Activated CD4-positive, alpha-beta T cell treated with anti-CD3 and anti-CD28 coated beads, Interleukin-2, amount 50 U/mL, for 4 hours (primary cell): ENCODE measurements at places on chromosomes 5 and 9.

- DNase-seq: no peak
Observed at GRCh38 chr9:16704116-16705110, 166.1 kb downstream of the BNC2 start.

GRCh38 chr5:142445266-142445665 is 120.4 kb upstream of the SPRY4 start:
- DNase-seq: no peak

DNA sequence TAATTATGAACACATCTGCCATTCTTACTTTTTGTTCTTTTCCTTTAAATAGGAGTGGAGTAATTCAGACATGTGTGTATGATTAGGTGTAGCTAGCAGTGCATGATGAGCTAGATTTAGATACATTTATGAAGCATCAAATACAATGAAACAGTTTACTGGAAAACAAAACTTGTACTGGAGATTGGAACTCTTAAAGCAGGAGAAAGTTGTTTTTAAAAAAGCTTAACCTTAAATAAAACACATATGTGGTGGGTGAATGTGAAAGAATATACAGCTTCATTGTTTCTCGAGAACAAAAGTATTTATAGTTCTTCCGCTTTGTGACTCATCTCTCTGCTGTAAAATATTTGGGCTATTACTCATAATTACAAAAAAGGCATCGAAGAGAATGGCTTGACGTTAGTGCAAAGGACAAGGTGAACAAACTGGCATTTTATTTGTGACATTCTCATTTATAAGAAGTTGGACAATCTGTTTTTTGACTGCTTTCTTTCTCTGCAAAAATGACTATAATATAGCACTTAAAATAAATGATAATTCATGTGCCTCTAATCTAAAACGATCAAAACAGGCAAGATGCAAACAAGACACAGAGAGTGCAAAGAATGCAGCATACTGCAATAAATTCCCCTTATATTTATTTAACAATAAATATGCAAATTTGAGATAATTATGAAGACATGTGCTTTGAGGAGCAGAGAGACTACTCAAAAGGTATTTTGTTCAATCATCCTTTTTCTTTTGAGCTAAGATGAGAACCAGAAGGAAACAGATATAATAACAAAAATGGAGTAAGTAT is 478.8 kb downstream of the CETN3 start:
- DNase-seq: no peak

DNA sequence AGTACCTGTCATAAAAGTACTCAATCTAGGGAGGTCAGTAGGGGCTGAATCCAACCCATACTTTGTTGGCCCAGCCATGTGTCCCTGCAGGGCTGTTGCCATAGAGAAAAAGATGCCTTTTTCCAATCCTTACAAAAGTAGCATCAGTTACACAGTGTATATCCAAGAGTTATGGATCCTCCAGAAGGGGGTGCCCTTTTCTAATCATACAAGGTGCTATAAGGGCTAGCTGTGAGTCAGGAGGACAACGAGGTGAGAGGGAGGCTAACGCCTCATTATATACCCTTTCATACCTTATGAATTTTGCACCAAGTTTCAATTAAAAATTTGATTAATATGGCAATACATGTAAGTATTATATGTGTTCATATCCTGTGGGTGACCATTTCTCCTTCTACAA is 4.8 kb downstream of the KIAA0825 start:
- DNase-seq: no peak

DNA sequence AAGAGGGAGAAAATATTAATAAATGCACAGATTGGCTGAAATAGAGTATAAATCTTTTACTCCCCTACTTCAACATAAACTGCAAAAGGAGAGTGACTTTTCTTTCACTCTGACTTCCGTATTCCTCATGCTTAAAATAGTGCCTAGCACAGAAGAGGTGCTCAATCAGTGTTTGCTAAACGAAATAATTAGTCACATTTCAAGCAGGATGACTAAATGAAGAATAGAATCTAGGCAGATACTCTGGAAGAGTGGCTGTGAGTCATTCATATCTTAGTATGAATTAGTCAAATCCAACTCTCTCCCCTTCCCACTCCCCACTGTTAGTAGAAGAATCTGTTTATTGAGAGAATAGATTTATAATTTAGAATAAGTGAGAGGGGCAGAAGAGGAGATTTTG is 4.8 kb downstream of the CD274 start:
- DNase-seq: no peak

DNA sequence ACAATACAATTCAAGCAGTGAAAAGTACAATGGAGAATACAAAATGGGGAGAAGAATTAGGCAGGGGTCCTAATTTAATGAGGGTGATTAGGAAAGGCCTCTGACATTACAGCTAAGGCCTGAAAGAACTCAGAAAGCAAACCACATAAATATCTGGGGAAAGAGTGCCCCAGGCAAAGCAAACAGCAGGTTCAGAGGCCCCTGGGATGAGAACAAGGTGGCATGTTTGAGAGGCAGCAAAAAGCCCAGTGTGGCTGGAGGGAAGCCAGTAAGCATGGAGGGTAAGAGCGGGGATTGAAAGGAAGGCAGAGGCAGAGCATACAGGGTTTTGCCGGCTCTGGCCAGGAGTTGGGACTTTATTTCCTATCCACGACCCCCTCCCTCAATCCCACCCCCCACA is 33.4 kb upstream of the VDAC1 start:
- no peak for DNase-seq

DNA sequence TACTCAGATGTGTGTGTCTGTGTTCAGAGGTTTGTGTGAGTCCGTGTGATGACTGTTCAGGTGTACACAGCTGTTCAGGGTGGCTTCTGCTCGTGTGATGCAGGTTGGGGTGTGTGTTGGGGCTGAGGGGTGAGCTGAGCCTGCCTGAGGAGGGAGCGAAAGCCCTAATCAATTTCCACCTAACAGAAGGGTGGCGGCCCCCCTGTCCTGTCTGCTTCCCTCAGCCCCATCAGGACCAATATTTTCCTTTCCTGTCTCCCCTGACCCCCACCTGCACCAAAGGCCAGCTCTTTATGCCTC is 30.2 kb downstream of the LHX2 start:
- DNase-seq: no peak

GRCh38 chr9:89961616-89962341 is 357.0 kb downstream of the GADD45G start:
- no peak for DNase-seq

DNA sequence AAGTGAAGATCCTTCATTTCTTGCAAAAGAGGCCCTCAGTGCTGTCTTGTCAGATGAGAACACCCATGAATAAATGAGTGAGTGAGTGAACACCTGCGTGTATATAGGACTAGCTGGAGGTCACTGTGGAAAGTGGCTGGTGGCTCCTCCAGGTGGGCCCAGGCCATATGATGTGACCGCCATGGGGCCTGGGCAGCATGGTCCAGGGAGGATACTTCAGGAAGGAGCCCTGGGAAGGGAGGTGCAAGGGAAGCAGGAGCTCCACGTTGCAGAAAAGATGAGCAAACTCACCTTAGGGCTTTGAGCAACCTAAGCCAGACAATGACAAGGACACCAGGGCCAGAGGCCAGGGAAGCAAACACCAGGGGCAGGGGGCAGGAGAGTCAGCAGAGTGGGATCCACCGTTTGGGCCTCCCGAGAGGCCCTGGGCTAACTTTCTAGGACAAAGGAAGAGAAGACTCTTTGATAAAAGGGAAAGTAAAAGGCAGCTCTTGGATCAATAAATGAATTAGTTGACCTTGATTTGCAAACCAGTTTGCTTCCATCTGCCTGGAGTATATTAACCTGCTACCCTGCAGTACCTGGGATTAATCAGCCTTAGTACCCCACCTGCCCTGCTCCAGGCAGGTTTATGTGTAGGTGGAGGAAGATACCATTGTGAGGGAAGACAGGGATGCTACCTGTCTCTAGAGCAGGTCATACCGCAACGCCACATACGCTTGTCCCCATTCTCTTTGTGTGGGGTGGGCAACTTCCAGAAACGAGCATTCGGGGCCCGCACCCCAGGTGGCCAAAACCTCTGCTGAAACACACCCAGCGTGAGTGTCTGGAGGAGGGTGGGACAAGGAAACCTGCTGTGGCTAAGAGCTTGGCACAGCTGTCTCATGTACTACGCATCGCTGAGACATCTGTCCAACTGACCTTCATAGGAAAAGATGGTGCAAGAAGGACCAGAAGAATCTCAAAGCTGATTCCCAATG is 51.4 kb upstream of the OLFM1 start:
- DNase-seq: no peak

DNA sequence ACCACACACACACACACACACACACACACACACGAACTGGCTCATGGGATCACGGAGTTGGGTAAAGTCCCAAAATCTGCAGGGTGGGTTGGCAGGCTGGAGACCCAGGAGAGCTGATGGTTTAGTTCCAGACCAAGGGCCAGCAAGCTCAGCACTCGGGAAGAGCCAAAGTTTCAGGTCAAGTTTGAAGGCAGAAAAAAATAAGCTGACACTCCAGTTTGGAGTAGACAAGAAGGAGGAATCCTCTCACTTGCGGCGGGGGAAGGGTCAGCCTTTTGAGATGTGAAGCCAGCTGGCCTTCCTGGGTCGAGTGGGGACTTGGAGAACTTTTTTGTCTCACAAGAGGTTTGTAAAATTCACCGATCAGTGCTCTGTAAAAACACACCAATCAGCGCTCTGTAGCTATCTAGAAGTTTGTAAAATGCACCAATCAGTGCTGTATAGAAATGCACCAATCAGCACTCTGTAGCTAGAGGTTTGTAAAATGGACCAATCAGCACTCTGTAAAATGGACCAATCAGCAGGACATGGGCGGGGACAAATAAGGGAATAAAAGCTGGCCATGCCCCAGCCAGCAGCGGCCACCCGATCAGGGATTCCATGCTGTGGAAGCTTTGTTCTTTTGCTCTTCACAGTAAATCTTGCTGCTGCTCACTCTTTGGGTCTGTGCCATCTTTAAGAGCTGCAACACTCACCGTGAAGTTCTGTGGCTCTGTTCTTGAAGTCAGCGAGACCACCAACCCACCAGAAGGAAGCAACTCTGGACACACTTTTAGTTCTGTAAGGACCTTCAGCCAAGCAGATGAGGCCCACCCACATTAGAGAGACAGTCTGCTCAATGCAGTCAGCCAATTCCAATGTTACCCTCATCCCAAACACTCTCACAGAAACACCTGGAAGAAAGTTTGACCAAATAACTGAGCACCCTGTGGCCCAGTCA is 37.8 kb upstream of the UNC5A start:
- no peak for DNase-seq

DNA sequence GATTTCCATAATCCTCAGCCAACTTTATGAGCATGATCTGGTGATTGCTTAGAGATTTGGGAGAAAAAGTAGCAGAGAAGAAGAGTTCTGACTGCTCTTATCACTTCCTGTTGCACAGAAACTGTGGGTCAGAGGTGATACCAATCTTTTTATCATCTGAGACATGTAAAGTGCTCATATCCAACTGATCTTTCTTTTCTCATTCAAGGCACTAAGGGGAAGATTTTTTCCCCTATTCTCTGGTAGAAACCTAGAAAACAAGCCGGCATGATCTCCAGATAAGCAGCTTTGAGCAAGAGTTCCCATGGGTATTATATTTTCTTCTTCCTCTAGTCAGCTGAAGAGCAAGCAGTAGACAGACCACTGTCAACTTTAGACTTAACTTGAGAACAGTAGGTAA is 29.0 kb upstream of the GPR150 start:
- DNase-seq: no peak

- DNase-seq: no peak
Observed at GRCh38 chr9:100884518-100884917, 144.0 kb upstream of the PLPPR1 start.

GRCh38 chr5:378301-378891 is 56.9 kb downstream of the AHRR start:
- DNase-seq: no peak

DNA sequence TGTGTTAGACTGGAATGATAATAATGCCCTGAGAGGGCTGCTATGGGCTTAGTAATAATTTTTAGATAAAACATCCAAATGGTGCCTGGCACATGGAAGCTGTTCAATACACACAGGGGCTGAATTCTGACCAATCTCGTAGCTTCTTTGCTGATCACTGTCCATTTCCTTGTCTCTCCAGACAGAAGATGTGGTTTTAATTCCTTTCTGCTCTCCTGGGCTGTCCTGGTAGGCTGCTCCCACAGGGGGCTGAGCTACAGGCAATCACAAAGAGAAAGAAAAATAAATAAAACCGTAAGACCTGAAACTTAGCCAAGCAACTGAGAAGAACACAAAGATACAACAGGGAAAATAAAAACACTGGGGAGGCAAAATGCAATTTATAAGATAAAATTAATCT is 136.5 kb downstream of the CDK5RAP2 start:
- no peak for DNase-seq

- no peak for DNase-seq
Observed at GRCh38 chr5:54040804-54041203, 269.6 kb downstream of the ARL15 start.

- no peak for DNase-seq
Observed at GRCh38 chr9:85130260-85130659, 460.7 kb downstream of the NTRK2 start.

DNA sequence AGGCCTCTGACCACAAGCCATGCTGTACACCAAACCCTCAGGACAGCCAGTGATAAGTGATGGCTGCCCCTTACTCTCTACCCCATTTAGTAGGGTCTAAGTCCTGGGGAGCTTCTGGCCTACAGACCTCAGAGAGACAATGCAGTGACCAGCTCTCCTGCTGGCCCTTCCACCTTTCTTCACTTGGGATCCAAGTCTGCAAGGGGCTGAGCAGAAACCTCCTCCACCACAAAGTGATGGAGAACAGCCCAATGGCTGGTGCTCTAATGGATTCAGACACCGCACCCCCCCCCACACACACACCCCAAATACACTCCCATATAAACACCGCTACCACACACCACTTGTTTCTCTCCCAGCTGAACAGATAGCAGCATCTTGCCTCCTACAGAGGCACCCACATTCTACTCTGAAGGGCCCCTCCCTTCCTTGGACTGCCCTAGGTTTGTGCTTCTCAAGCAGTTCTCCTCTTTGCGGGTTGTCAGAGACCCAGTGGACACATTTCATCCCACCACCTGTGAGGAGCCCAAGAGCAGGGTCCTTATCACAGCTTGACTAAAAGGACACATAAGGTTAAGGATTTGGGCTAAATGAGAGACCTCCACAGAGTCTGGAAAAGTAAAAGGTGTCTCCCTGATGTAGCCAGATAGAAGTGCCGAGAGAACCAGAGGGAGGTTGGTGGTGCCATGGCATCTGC is 1.3 kb upstream of the PDLIM4 start:
- no peak for DNase-seq

- no peak for DNase-seq
Observed at GRCh38 chr5:4700069-4700468, 440.1 kb upstream of the ADAMTS16 start.

DNA sequence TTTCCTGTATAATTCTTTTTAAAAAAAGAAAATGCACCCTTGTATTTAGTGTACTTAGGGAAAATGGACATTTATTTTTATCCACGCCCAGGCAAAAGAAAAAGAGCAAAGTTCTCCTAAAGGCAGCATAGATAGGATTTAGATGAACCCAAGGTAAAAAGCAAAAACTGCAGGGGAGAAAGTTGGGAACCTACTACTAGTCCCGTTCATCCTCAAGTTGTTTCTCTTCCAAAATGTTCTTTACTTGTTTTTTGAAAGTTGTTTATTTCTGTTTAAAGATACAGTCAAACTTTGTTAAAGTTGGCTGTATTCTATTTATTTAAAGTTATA is 9.8 kb downstream of the RUSC2 start:
- no peak for DNase-seq
